Activated CD4-positive, alpha-beta T cell treated with anti-CD3 and anti-CD28 coated beads, Interleukin-2, amount 10 ng/mL, durations not matched to agents 7 days and 5 days (primary cell): ENCODE measurements at places on chromosomes 2 and 18. TPM values are rescaled to one million over a fixed set of nuclear protein-coding genes. Genes with fewer than 3 reads are reported as not detected.

UGT1A8 gene
- total RNA-seq = not detected

CFC1 gene
- not detected for total RNA-seq

UGT1A10 gene
- not detected for total RNA-seq

IL36A gene
- not detected for total RNA-seq

ANKRD53 gene
- 0.50 TPM for total RNA-seq

IL36G gene
- total RNA-seq = not detected

CPO gene
- not detected for total RNA-seq

ELOA2 gene
- not detected for total RNA-seq

CLASP1 gene
- 54.9 TPM for total RNA-seq

LOXL3 gene
- total RNA-seq = 0.15 TPM

SPATA3 gene
- not detected for total RNA-seq

COA5 gene
- total RNA-seq = 25.3 TPM

FOXI3 gene
- not detected for total RNA-seq

SCTR gene
- not detected for total RNA-seq

WIPF1 gene
- 378 TPM for total RNA-seq

PECR gene
- total RNA-seq = 31.5 TPM

DUSP19 gene
- total RNA-seq = 1.6 TPM

NEUROD1 gene
- total RNA-seq = not detected

C18orf32 gene
- total RNA-seq = 27.3 TPM

SPDYA gene
- 1.5 TPM for total RNA-seq

VWC2L gene
- not detected for total RNA-seq

SCRN3 gene
- total RNA-seq = 16.9 TPM

CHN1 gene
- 1.2 TPM for total RNA-seq

XIRP2 gene
- not detected for total RNA-seq

ESCO1 gene
- total RNA-seq = 19.3 TPM

HOXD8 gene
- total RNA-seq = not detected

ADAM23 gene
- 0.89 TPM for total RNA-seq

FKBP7 gene
- total RNA-seq = 1.4 TPM

LDLRAD4 gene
- total RNA-seq = 28.6 TPM

GAL3ST2 gene
- total RNA-seq = not detected

CD226 gene
- total RNA-seq = 126 TPM

ANKRD44 gene
- 223 TPM for total RNA-seq

FEV gene
- total RNA-seq = not detected

VAMP5 gene
- 67.4 TPM for total RNA-seq

OR6B2 gene
- total RNA-seq = not detected

MTERF4 gene
- total RNA-seq = 41.0 TPM

REG3A gene
- total RNA-seq = not detected

IFIH1 gene
- 65.5 TPM for total RNA-seq
